Activated naive CD4-positive, alpha-beta T cell treated with anti-CD3 and anti-CD28 coated beads, Interleukin-2, amount 50 U/mL, for 72 hours (primary cell): ENCODE measurements at places on chromosomes 2 and 18. TPM values are rescaled to one million over a fixed set of nuclear protein-coding genes. Genes with fewer than 3 reads are reported as not detected.

The PASK gene
- total RNA-seq: 67.6 TPM

The SCYGR6 gene
- not detected for total RNA-seq

The LTBP1 gene
- 0.39 TPM for total RNA-seq

The GALR1 gene
- not detected for total RNA-seq

The EML6 gene
- total RNA-seq: 0.30 TPM

The SMAD2 gene
- 146 TPM for total RNA-seq

The SLC5A7 gene
- total RNA-seq: not detected

The RAB10 gene
- total RNA-seq: 83.1 TPM

The NEU2 gene
- total RNA-seq: not detected

The LGALSL gene
- total RNA-seq: 1.2 TPM

The TTL gene
- total RNA-seq: 21.0 TPM

The FAM237A gene
- not detected for total RNA-seq

The C1GALT1C1L gene
- not detected for total RNA-seq

The ANXA4 gene
- total RNA-seq: 32.0 TPM

The HOXD13 gene
- total RNA-seq: not detected

The CENPA gene
- 38.1 TPM for total RNA-seq

The ZNF892 gene
- 3.9 TPM for total RNA-seq

The MC5R gene
- total RNA-seq: not detected

The SKOR2 gene
- not detected for total RNA-seq

The SLC11A1 gene
- not detected for total RNA-seq

The STRN gene
- total RNA-seq: 37.2 TPM

The C18orf63 gene
- total RNA-seq: not detected

The CIB4 gene
- not detected for total RNA-seq

The ANO7 gene
- 5.3 TPM for total RNA-seq

The GNAL gene
- 0.20 TPM for total RNA-seq

The REG3A gene
- total RNA-seq: not detected

The MAP3K19 gene
- total RNA-seq: 0.64 TPM

The GAD1 gene
- total RNA-seq: 3.1 TPM

The LYPD1 gene
- total RNA-seq: not detected

The CNPPD1 gene
- 48.0 TPM for total RNA-seq

The DNAJC10 gene
- 36.9 TPM for total RNA-seq

The ALPI gene
- not detected for total RNA-seq

The ESPNL gene
- total RNA-seq: 0.43 TPM

The COL4A4 gene
- total RNA-seq: not detected

The SCTR gene
- total RNA-seq: not detected

The DSG4 gene
- total RNA-seq: not detected

The PID1 gene
- not detected for total RNA-seq

The APOB gene
- total RNA-seq: not detected

The COPS9 gene
- total RNA-seq: 97.6 TPM

The CRYGC gene
- total RNA-seq: not detected

The PLB1 gene
- 0.89 TPM for total RNA-seq

The PROM2 gene
- total RNA-seq: 1.9 TPM

The EIPR1 gene
- total RNA-seq: 28.0 TPM

The PTH2R gene
- 0.09 TPM for total RNA-seq

The RIT2 gene
- not detected for total RNA-seq

The ST8SIA3 gene
- not detected for total RNA-seq

The MTLN gene
- total RNA-seq: 61.3 TPM
